Activated T-helper 1 cell treated with anti-CD3 and anti-CD28 coated beads, Interleukin-2, amount 50 U/mL, for 16 hours (primary cell): ENCODE measurements at places on chromosomes 1 and 21.

- no peak for DNase-seq
Measured at GRCh38 chr1:61992257-61992656, 202.4 kb upstream of the L1TD1 start.

GRCh38 chr1:167501515-167502191 lies 16.7 kb downstream of the CD247 start:
- no peak for DNase-seq

- no peak for DNase-seq
Measured at GRCh38 chr1:8023287-8023994, 2.7 kb downstream of the ERRFI1 start.

GRCh38 chr1:235127732-235128455 lies 743 bp downstream of the TOMM20 start:
- no peak for DNase-seq

DNA sequence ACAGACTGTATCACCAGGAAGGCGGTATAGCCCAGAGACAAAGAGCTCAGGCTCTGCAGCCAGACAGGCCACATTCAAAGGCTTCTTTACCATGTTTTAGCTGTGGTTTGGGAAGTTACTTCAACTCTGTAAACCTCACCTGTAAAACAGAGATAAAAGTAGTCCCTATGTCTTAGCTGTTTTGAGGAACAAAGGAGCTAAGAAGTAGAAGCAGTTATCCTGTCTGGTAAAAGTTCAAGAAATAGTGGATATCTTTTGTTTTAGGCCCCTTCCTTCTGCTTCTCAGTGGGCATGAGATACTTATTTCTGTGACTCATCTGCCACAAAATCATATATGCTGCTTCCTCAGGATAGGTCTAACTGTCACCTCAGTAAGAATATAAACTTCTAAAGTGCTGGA lies 6.5 kb downstream of the CD34 start:
- no peak for DNase-seq

- DNase-seq, result no peak
Measured at GRCh38 chr1:192707978-192708547, 72.1 kb downstream of the RGS13 start.

GRCh38 chr21:14589855-14590563 lies 43.9 kb upstream of the SAMSN1 start:
- DNase-seq, result no peak

- DNase-seq, result no peak
Measured at GRCh38 chr1:14165371-14165801, 433.1 kb upstream of the KAZN start.

GRCh38 chr1:62336638-62336994 lies 17.4 kb upstream of the KANK4 start:
- no peak for DNase-seq

GRCh38 chr1:89466307-89466930 lies 58.2 kb upstream of the LRRC8B start:
- no peak for DNase-seq

GRCh38 chr1:44542420-44543063 lies 131.7 kb downstream of the TMEM53 start:
- no peak for DNase-seq

- no peak for DNase-seq
Measured at GRCh38 chr1:40183055-40183710, 22.0 kb downstream of the RLF start.

DNA sequence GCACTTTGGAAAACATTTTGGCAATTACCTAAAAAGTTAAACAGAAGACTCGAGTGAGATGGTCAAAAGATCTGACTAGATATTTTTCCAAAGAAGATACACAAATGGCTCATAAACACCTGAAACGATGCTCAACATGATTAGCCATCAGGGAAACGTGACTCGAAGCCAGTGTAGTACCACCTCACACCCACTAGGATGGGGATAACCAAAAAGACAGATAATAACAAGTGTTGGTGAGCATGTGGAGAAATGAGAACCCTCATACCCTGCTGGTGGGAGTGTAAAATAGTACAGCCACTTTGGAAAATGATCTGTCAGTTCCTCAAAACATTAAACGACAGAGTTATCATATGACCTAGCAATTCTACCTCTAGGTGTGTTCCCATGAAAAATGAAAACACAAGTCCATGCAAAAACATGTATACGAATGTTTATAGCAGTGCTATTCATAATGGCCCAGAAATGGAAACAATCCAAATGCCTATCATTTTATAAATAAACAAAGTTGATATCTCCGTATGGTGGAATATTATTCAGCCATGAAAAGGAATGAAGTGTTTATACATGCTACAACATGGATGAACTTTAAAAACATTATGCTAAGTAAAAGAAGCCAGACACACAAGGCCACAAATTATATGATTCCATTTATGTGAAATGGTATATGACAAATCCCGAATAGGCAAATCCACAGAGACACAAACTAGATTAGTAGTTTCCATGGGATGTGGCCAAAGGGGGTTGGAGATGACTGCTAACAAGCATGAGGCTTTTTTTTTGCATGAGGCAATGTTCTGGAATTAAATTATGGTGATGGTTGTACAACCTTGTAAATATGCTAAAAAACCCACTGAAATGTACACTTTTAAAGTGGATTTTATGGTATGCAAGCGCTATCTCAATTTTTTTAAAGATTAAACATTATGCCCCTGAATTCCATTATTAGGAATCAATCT lies 625.3 kb downstream of the KIF26B start:
- DNase-seq, result no peak

GRCh38 chr1:54800899-54801759 lies at the start of gene TTC22:
Gene TTC22 (minus strand): TSS chr1:54801323. CDS start chr1:54801163, 160 bp downstream.
- peak; percentile 49 for DNase-seq

DNA sequence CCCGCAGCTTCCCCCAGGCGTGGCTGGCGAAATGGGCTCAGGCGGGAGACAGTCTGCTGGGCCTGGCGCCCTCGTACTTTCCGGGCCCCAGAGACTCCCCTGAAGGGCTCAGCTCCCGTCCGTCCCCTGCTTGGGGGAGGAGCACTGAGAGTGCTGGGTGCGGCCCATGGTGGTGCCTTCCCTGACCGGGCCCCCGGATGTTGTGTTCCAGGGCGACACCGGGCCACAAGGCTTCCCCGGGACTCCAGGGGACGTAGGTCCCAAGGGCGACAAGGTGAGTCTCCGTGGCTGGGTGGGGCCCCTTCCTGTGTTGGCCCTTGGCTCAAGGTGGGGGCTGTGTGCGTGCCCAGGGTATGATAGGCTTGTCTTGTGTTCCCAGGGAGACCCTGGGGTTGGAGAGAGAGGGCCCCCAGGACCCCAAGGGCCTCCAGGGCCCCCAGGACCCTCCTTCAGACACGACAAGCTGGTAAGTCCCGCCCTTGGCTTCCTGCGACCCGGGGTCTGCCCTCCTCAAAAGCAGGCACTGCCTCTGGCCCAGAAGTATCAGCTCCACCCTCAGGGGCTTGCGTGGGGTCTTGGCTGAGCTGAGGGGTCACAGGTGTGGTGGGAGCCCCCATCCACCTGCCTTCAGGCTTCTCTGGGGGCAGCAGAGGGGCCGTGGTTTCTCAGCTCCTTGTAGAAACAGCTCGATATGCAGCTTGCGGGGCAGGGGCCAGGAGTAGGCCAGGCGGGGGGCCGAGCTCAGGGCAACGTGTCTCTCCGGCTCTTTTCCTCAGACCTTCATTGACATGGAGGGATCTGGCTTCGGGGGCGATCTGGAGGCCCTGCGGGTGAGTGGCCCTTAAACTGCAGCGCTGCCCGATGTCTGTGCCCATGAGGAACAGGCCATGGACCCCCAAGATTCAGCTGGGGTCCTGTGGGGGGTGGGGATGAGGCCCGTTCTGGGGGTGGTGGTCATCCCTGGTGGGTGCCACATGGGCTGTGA lies 62.3 kb downstream of the SLC19A1 start:
- no peak for DNase-seq

GRCh38 chr1:19071674-19072281 lies 115.3 kb upstream of the IFFO2 start:
- DNase-seq, result no peak

DNA sequence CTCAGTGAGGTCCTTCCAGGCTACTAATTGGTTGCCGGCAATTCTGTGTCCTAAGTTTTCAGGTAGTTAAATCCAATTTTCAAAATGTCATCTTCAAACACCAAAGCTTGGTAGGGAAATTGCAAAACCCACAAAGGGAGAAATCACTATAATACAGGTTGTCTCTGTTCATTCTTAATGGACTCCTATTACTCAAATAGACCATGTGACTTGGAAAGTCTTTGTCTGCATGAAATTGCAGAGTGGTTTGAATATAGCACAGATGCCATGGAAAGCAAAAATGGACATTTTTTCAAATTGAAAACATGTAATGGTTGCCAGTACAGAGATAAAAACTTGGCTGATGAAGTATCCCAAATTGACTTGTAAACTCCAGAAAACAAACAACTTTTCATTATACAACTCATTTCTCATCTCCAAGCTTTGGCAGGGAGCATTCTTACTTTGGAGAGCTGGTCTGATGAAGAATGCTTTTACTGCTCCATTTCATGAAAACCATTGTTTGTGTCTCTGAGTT lies 169.5 kb upstream of the PKN2 start:
- no peak for DNase-seq

GRCh38 chr1:24418898-24419628 lies 3.5 kb downstream of the NIPAL3 start:
- no peak for DNase-seq

GRCh38 chr21:26147535-26147934 lies 23.0 kb downstream of the APP start:
- DNase-seq, result no peak

- no peak for DNase-seq
Measured at GRCh38 chr1:19872190-19872589, 10.0 kb upstream of the OTUD3 start.

GRCh38 chr1:113390871-113391648 lies 745 bp downstream of the MAGI3 start:
- peak; percentile 13 for DNase-seq

DNA sequence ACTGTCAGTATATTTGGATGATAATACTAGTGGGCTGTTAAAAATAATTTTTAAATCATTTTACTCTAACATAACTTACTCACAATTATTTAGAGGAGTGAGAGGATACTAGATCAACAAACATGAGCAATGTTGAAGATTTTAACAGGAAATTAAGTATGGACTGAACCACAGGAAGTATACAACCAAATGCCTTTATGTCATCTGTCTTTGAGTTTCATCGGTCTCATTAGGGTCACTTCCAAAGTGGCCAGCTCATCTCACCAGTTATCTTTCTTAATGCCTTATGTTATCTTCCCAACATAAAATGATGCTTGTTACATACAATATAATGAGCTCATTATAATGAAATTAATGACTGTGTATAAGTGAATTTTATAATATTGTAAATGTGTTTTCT lies 1.5 kb upstream of the RGS1 start:
- DNase-seq, result no peak

DNA sequence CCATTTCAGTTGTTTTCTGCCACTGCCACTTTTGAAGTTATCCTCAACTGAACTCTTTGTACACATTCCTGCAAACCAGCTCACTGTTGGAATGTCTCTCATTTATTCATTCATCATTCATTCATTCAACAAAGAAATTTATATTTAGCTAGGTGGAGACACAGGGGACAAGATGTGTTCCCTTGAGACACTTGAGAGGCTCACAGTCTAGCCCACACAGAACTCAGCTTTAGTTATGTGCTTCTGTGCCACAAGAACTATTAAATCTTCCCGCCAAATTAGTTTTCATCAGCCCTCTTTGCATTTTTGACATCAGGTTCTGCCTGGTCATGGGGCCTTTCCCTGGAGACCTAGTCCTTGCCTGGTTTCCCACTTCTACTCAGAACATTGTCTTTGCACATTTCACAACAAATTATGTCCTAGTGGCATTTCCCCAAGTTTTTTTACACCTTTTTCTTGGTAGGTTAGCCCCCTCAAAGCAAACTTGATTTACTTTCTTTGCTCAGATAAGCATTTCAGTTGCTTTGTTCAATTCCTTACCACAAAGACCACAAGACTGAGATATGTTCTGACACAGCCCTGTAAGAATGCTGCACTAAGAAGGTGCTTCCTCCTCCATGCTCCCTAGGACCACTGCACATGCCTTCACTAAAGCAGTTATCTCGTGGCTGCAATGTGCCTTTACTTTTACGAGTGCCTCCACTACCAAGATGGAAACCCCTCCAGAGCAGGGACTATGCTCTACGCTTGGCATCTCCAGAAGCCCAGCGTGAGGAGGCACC lies 31.0 kb downstream of the ILDR2 start:
- no peak for DNase-seq

DNA sequence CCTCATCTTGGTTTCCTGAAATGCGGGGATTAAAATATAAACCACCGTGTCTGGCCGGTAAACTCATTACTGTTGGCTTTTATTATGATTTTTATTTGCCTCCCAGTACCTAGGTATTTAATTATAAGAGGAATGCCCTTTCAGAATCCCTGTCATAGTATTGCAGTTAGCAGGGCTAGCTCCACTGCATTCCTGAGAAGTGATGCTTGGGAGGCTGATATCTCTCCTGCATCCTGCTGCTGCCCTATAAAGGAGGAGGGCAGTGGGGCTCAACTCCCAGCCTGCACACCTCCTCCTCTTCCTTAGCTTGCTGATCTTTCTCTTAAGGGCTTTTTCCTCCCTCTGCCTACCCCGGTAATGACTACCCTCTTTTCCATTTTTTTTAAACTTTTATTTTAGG lies 19.9 kb upstream of the DISC1 start:
- no peak for DNase-seq

- DNase-seq, result no peak
Measured at GRCh38 chr1:16275591-16275990, 38.6 kb upstream of the CPLANE2 start.

DNA sequence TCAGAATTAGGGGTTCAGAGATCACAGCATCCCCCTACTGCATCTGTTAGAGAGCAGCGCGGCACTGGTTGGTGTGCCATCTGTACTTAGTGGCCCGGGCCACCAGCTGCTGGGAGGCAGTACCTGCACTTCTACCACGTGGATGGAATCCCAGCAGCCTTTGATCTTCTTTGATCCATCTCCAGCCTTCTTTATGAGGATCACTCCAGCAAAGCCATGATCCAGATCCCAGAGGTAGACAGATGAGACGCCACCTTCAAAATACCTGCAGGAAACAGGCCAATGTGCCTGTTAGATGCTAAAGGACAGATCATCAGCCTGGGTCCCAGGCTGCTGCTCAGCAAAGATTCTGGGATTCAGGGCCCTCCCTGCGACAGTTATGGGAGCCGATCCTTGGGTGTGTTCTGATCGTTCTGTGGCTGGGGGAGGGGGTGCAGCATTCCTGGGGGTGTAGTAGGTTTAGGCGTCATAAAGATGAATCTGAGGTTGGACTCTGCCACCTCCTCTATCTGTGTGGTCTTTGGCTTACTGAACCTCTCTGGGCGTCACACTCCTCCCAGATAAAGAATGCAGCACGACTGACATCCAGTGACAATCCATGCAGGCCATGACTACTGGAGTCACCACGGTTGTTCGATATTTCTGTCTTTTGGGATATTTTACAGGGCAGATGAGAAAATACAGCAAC lies 45.3 kb downstream of the SLC66A1 start:
- no peak for DNase-seq

DNA sequence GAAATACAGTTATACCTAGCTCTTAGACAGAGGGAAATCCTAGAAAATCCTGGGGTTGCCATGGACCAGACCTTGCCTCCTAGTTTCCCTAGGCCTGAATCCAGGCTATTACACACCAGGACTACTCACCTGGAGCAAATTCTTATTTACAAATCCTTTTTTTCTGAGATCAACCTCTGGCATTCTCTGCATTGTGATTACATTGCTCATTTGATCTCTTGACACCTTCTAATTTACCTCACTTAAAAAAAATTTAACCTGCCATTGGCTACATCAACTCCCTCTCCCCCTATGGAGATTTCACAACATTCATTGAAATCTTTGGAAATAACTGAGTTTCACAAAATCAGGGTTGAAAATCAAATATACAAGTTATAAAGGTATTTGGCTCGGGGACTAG lies 2.9 kb upstream of the C1orf105 start:
- DNase-seq, result no peak
